Calu3 (cell line): ENCODE measurements at places on chromosomes 2 and 18. TPM values are rescaled to one million over a fixed set of nuclear protein-coding genes. Genes with fewer than 3 reads are reported as not detected.

Gene CDKL4
- total RNA-seq: 0.83 and 1.3 TPM in 2 replicates

Gene DNAJC5G
- not detected in 2 replicates for total RNA-seq

DNA sequence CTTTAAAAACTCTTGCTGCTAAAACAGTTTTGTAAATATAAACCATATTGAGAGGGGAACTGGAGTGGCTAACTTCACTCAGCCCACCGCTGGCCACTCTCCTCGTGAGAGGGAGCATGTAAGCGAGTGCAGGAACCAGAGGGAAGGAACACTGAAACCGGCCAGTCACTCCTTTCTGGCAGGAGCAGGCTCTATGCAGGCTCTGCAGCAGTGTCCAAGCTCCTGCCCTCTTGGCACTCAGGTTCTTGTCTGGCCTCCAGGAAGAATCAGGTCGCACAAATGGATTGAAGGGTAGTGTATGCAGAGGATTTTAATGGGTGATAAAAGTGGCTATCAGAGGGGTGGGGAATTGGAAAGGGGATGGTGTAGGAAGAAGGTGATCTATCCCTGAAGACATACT, 157.7 kb downstream of the TMX3 start:
- DNase-seq: no peak

DNA sequence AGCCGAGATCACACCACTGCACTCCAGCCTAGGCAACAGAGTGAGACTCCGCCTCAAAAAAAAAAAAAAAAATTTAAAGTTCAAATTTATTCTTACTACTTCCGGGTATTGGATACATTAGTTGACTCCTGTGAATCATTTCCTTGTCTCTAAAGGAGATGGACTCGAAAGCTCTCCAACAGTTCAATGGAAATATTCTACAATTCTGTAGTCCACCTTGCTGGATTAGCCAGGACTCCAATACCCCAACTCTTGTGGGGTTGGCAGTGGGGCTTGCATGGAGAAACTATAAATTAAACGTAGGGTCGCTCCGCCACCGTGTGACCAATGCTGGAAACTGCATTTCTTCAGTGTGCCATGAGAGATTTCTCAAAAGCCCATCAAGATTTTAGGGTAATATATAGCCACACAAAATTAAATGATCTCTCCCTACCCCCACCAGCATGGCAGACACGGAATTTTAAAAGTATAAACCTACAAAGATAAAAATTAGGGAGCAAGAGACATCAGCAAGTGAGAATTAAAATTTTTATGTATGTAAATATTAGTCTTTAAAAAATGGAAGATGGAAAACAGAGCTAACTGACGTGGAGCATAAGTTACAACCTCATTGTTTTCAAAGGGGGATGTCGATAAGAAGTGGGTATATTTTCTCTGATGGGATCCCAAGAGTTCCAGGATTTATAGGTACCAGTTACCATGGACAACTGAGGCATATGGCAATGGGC, 27.8 kb upstream of the GAREM2 start:
- peak; percentile 64 for DNase-seq

DNA sequence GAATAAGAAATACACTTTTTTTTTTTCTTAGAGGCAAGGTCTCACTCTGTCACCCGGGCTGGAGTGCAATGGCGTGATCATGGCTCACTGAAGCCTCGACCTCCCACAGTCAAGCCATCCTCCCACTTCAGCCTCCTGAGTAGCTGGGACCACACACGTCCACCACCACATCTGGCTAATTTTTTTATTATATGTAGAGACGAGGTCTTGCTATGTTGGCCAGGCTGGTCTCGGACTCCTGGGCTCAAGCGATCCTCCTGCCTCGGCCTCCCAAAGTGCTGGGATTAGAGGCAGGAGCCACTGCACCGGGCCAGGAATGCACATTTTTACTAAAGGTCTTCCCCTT, 2.4 kb downstream of the TGOLN2 start:
- DNase-seq: no peak
